ENCODE measurements at places on chromosomes 11 and 22.

DNA sequence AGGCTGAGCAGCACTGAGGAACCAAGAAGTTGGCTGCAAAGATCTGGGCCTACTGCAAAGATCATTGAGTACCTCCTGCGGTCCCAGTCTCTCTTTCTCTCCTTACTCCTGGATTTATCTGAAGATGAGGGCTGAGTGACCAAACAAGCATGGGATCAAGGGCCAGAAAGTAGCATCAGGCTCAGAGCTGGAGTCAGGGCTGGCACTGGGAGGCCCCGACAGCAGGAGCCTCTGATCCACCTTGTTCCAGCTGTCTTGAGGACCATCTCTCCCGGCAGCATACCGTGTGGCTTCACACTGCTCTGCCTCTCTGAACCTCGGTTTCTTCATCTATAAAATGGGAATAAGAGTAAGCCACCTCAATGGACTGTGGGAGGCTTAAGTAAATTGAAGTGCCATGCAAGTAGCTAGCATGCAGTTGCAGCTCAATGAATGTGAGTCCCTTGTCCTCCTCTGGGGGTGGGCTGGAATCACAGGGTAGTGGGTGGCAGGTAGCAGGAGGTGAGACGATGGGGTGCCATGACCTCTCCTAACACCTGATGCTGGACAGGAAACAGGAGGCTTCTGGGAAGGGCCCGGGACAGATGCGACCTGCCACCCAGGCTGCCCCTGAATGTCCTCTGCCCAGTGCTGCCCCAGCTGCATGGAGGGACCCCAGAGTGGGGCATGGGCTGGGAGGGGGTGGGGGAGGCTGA is 52.5 kb upstream of the PRDM11 start:
- no peak for DNase-seq

DNA sequence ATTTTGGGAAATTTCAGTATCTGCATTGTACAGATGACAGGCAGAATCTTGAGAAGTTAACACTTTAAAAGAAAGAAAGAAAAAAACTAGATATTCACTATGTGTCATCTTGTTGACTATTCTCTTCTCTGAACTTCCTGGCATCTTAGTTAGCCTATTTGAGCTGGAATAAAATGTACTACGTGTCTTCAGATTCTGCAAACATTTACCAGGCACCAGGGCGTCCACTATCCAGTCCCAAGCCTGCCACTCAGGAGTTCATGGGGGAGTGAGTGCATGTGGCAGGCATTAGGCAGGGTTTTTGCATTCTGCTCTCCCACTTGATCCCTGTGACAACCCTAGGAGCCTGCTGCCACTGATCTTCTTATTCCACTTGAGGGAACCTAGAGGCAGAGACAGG is 25.0 kb downstream of the TIMP3 start:
- DNase-seq, result no peak

DNA sequence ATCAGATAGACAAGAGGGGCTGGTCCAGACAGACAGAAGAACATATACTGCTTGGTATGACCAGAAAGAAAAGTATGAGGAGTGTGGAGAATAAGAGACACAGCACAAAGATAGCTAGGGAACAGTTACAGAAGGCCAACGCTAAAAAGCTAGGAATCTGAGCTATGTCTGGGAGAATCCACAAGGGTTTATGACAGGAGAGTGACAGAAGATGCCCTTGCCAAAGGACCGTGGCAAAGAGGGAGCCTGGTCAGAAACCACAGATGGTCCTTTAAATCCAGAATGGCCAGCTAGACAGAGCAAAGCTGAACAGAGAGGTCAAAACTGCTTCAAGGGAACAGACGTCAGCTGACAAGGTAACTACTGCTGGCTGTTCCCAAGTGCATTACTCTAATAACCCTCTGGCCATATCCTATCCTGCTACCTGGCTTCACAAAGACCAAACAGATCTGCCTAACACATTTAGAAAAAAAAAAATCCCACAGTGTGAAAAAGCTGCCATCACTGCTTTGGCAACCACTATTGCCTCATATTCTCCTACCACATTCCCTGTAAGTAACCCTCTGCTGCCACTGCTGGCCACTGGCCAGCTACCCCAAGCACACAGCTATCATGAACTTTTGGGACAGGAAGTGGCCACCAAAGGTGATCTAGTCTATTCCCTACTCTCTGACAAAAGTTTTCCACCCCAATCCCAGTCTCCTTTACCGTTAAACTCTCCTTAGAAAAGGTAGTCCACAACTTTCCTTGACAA is 7.3 kb downstream of the SERGEF start:
- DNase-seq, result no peak

- peak; percentile 53 for DNase-seq
Measured at GRCh38 chr22:35524966-35525686, 15.5 kb upstream of the RASD2 start.

- DNase-seq, result no peak
Measured at GRCh38 chr11:19368726-19369375, 128.1 kb upstream of the E2F8 start.

DNA sequence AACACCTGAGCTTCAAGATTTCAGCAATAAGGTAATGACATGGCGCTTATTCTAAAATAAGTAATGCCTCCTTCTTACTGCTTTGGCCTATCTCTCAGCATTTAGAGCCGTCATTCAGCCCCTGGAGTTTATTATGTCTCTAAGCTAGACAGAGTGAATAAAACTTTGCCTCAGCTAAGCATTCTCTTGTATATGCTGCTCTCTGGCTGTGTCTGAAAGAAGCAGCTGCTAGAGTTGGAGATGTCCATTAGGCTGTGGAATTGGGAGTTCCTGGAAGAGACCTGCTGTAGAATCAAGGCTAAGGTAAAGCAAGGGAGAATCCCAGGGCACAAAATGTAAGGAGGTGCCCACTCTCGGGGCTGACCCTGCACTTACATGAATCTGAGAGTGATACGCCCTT is 35.5 kb upstream of the TTC12 start:
- DNase-seq, result no peak

DNA sequence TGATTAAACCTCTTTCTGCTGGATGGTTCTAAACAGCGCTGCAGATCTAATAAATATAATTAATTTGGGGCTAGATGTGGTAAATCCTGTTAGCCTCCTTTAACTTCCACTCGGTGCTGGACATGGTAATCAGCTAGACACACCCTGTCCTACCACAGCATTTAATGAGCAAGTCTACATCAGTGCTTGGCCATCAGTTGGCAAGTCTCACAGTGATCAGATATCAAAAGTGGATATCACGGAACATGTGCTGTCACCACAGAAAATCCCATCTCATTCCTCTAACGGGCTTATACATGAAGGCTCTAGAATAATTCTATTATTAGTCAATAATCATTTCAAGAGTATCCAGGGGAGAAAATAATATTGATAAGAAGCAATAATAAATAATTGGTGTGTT is 5.6 kb upstream of the USP28 start:
- DNase-seq, result no peak

DNA sequence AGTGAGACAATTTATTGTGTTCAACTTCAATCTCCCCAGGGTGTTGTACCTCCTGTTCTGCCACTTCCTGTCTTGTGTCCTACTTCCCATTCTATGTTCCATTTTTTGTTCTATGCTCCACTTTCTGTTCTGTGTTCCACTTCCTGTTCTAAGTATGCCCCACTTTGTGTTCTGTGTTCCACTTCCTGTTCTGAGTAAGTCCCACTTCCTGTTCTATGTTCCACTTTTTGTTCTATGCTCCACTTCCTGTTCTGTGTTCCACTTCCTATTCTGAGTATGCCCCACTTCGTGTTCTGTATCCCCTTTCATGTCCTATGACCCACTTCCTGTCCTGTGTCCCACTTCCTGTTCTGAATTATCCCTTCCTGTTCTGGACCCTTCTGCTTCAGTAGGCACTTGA is 732.7 kb downstream of the TBC1D22A start:
- no peak for DNase-seq

DNA sequence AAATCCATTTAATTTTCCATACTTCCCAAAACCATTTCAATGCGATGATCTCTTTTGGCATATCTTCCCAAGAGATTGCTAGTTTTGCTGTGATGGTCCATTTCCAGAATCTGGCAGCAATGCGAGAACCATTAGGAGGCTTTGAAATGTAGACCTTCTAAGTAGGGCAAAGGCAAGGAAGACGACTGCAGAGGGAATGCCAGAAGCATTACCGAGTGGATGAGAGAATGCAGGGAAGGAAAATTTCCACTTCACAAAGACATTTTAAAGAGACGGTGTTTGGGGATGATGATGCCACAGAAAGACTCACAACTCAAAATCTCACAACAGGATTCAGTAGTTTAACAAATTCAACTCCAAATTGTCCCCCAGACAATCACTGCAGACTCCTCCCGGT is 471 bp upstream of the CEP126 start:
- no peak for DNase-seq

- DNase-seq, result no peak
Measured at GRCh38 chr22:22817468-22818201, 70.0 kb upstream of the IGLL5 start.

Data from glutamatergic neuron (in vitro differentiated cells).